Activated naive CD4-positive, alpha-beta T cell treated with anti-CD3 and anti-CD28 coated beads, Interleukin-2, amount 50 U/mL, for 72 hours (primary cell): ENCODE measurements at places on chromosomes 3 and 15.
A peak's percentile ranks its signal among the peaks of the same experiment; 100 is the strongest.

DNA sequence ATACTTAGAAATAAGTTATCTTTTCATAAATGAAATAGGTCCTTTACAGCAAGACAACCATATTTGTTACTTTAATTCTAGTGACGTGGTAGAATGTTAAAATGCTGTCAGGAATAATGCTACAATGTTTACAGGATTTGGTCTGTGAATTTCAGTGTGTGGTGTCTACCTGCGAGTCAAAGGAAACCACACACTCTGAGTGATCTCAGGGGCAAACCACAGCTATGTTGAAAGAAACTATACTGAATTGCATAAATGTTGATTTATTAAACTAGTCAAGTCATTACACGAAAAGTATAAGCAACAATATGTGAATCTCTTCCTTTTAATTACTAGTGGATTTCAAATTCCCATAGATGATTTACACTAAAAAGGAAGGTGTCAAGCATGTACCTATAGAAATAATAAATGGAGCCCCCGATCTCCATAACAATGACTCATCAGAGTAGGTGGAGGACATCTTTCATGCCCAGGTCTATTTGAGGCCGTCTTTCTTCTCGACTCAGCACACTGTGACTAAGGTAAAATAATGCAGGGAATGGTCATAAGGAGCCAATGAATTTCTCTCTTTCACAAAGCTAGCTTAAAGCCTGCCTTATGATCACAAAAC lies 463.0 kb downstream of the ERC2 start:
- DNase-seq = no peak

DNA sequence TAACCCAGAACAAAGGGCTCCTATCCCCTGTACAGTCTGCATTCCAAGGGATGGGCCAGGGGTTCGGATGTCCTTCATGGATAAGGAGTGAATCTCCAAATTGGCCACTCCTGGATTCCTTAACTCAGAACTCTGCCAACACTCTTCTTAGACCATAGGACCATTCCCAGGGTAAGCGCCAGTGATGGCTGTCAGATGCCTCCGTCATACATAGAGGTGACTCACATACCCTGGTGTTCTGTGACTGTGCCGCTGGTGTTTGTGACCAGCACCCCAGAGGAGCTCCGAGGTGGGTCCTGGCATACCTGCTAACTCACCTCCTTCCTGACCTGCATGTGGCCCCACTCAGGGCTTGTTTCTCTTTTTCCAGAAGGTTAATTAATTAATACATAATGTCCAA lies 134.7 kb downstream of the KLF13 start:
- DNase-seq = no peak

DNA sequence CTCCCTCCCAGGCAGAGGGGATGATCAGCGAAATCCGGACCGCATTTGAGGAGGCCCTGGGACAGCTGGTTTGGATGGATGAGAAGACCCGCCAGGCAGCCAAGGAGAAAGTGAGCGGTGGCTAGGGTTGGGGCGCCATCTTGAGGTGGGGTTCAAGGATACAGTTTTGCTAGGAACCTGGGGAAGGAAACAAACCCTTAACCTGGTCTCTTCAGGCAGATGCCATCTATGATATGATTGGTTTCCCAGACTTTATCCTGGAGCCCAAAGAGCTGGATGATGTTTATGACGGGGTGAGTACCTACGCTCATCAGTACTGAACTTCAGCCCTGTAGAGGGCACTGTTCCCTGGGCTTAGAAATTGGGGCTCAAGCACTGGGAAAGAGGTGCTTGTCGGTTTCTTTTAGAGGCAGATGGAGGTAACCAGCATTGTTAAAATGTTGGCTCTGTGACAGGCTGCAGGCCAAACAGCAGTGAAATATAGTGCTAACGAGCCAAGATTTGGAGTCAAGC lies 9.6 kb upstream of the PSMD2 start:
- peak; percentile 79 for DNase-seq

DNA sequence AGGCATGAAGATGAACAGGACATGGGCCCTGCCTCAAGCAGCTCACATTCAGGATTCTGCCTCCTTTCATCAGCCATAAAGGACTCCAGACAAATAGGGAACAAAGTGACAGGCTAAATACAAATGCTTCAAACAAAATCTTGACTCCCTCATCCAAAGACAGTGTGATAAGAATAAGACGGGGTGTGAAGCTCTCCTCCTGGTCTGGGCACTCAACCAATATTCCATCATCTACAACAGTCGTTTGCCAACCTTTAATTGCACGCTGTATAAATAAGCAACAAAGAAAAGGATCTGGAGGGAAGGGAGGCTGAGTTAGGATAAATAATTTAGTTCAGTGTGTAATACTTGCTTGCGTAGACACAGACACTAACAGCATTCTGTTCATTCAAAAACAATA lies 5.4 kb downstream of the CCDC54 start:
- no peak for DNase-seq

DNA sequence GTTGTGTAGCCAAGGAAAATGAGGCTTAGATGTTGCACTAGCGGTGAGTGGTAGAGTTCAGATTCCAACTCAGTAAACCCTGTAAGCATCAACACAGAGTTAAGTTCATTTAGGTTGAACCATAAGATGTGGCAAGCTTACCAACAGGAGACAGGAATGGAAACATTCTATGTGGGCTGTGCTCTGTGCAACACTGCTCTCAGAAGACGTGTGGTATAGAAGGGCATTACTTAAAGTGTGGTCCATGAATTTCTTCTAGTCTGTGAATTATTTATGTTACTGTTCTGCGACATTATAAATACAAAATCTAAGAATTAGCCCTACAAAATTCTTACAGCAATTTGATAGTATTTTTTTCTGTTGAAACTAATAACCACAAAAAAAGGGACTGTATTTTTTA lies 213.3 kb downstream of the GRM7 start:
- DNase-seq = no peak

- DNase-seq = no peak
Measured at GRCh38 chr3:78941587-78941986, 826.2 kb downstream of the ROBO1 start.

GRCh38 chr3:69869643-69870042 lies 129.9 kb upstream of the SAMMSON start:
- no peak for DNase-seq

GRCh38 chr3:10858091-10858490 lies 42.1 kb downstream of the SLC6A11 start:
- no peak for DNase-seq

- no peak for DNase-seq
Measured at GRCh38 chr3:69410301-69410700, 24.4 kb upstream of the FRMD4B start.

DNA sequence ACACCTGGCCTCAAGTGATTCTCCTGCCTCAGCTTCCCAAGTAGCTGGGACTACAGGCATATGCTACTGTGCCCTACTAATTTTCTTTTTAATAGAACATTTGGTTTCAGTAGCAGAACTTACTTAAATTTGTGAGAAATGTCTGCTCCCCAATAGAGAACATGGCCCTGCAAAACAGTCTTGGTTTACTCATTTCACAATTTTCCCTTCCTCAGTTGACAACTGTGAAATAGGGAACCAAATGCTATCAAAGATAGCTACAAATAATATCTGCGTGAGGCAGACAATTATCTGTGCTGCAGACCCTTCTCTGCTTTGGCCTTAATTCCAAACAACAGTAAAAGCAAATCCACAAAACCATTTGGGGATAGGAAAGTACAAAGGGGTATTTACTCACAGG lies 22.6 kb downstream of the METTL6 start:
- no peak for DNase-seq

DNA sequence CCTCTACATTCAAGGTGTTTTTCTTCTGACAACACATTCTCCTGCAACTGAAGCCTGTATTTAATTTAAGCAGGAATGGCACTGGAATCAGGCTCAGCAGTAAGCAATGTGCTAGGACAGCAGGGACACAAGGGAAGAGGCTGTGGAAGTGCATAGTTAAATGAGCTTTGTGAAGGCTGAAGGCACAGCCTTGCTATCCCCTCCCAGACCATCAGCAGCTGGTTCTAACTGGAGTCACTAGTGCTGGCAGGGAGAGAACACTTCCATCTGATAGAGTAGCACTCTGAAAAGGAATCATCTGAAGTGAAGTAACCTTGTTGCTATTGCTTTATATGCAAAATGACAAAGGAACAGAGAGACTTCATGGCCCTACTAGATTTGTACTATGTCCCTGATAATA lies 14.7 kb downstream of the UQCC5 start:
- no peak for DNase-seq

DNA sequence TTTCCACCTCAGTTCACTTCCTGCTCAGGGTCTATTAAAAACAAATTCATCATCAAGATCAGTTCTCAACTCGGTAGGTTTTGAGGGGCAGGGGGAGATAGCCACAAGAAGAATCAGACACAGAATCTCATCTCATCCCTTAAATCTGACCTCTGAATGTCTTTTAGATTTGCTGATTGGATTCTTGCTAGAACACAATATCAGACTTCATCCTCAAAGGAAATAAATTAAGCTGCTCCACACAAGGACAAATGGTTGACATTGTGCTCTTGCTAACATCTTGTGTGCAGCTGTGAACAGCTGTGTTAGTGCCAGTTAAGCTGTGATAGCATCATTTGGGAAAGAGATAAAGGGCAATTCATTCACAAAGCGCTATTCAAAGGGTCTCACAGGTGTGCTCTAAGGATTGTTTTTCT lies 184.0 kb upstream of the ADAMTS9 start:
- no peak for DNase-seq

DNA sequence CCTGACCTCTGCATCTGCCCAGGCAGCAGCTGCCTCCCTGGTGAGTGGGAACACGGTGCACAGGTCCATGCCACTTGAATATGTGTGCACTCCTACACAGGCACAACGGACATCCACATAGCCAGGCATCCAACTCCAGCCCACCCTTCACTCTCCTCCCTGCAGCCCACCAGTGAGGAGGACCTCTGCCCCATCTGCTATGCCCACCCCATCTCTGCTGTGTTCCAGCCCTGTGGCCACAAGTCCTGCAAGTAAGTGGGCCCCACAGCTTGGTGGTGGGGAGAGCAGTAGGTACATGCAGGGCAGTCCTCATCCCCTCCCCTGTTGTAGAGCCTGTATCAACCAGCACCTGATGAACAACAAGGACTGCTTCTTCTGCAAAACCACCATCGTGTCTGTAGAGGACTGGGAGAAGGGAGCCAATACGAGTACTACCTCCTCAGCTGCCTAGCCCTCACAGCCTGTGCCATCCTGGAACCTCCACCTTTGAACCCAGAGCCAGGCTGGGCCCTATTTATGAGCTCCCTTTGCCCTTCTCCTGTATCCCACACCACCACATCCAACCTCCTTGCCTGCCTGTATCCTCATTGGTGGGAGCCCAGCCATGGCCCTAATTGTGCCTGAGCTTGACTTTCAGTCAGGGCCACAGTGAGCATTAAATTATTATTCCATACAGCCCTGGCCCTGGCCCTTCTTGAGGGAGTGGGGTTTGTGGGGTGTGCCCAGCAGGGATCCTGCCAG lies 1.5 kb upstream of the AMIGO3 start:
- DNase-seq = no peak

DNA sequence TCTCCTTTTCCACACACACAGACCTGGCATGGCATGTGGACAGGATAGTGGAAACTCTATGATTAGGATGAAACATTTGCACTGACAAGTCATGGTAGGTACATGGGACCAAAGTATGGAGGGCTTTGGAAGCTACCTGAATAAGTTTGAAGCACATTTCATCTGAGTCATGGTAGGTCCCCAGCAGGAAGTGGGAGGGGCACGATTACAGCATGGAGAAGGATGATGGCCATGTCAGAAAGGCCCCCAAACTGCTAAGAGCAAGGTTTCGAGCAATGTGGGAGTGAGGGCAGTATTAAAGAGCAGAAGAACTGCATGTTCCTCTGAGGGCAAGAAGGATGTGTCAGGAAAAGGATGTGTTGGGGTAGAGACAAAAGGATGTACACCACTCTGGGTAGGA lies 51.5 kb upstream of the CSTA start:
- no peak for DNase-seq

GRCh38 chr3:181330257-181330656 lies 340.7 kb upstream of the DNAJC19 start:
- no peak for DNase-seq

DNA sequence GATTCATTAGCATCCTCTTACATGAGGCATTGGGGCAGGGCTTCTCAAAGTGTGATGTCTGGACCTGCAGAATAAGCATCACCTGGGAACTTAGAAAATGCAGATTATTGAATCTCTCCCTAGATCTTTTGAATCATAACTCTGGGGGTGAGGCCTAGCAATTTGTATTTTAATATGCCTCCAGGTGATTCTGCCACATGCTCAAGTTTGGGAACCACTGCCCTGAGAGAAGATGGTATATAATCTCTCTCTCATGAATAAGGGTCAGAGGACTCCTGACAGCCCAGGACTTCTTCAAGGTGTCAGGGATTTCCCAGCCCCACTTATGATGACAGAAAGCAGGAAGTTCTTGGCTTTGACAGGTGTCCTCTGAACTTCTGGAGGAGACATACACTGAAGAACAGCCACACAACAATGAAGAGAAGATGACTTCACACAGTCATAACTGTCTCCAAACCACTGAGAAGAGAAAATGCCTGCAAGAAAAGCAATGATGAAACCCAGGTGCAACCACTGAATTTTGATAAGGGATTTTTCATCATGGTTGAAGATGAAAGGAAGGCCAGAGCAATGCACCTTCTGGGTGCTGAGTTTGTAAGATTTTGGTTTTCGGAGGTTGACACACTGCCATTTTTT lies 211.9 kb upstream of the MRPL3 start:
- DNase-seq = no peak
